ENCODE measurements at places on chromosomes 7 and 10.

DNA sequence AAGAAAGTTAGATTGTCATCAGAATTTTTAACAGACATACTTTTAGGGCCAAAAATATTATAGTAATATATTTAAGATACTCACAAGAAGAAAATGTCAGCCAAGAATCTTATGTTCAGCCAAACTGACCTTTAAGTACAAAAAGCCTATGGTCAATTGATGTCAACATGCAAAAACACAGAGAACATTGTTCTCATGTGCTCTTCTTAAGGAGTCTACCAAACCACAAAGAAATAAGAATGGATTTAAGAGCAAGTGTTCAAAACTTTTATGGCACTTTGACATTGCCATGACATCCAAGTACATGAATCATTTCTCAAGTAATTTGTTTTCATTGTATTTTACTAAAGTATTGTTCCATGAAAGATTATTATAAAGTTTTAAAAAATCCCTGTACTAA lies 180.4 kb downstream of the TMEM26 start:
- DNase-seq: no peak

DNA sequence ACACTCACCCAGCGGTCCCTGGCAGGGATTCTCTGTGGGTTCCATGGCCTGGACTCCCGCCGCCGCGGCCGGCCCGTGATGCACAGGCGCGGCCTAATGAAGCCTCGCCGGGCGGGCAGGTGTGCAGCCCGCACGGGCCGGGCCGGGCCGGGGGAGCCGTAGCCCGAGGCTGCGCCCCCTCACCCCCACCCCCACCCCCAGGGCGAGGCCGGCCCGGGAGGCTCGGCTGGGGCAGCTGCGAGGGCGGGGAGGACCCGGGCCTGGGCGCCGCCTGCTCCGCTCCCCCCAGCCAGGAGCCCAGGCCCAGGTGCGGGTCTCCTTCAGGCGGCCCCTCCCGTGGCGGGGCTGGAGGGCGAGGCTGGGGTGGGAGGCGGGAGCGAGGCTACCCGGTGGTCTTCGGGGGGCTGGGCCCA lies at the start of gene NOBOX:
Gene NOBOX (minus strand): TSS at position 45 of the 413 bp plus-strand sequence.
- DNase-seq: no peak

DNA sequence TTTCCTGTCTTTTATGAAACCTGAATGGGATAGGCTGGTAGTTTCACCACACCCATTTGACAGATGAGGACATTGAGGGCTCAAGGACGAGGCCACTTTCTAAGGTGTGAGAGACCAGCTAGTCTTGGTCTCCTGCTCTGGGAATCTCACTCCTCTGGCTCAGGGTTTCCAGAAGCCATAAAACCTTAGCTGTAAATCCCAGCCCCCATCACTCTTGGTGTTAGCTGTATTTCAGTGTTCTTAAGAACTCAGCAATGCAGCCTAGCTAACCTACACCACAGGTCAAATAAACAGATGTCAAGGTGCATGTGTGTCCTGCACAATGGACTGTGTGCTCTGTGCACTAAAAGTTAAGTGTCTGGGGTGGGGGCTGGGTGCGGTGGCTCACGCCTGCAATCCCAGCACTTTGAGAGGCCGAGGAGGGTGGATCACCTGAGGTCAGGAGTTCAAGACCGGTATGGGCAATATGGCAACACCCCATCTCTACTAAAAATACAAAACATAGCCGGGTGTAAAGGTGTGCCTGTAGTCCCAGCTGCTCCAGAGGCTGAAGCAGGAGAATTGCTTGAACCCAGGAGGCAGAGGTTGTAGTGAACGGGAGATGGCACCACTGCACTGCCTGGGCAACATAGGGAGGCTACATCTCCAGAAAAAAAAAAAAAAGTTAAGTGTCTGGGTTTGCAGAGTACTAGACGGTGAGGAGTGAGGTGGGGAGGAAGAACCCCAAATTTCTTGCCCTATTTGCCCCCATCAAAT lies 567 bp upstream of the EPO start:
- DNase-seq: no peak

- DNase-seq: no peak
Measured at GRCh38 chr7:69411018-69411417, 187.3 kb upstream of the AUTS2 start.

DNA sequence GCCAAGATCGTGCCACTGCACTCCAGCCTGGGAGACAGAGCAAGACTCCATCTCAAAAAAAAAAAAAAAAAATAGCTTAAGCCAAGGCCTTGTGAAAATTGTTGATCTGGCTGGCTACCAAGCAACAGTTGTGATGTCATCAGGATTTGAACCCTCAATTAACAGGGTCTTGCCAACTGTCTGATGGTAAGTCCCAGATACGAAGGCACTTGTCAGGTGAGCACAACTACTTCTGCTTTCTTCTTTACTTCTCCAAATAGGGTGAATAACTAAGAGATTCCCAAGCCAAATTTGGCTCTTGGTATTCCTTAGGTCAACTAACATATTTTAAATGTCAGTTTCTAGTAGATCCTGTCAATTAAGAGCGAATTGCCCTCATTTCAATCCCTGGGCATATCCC lies 47.4 kb downstream of the ANKRD61 start:
- peak; percentile 28 for DNase-seq

- DNase-seq: no peak
Measured at GRCh38 chr7:22429386-22429785, 70.6 kb downstream of the STEAP1B start.

DNA sequence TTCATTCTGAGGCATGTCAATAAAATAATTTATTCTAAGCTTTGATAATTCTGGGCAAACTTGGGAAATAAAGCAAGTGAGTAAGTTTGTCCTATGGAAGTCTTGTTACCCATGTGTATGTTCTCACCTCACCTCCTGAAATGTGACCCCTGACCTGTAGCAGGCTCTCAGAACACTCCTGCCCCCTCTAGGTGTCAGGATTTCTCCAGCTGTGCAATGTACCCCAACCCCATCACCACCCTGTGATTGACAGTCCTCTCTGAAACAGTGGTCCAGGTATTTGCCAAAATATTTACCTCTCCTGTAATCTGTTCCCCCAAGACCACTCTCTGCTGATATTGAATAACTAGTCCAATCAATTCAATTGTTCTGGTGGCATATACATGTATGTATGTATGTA lies 122.6 kb upstream of the PTER start:
- no peak for DNase-seq

- DNase-seq: no peak
Measured at GRCh38 chr10:5595591-5595990, 70.8 kb downstream of the ASB13 start.
